Stimulated activated CD8-positive, alpha-beta memory T cell treated with anti-CD3 and anti-CD28 coated beads, Interleukin-4, amount 100 ng/mL, for 1 hour (primary cell): ENCODE measurements at places on chromosomes 12 and 14.
A peak's percentile ranks its signal among the peaks of the same experiment; 100 is the strongest.

DNA sequence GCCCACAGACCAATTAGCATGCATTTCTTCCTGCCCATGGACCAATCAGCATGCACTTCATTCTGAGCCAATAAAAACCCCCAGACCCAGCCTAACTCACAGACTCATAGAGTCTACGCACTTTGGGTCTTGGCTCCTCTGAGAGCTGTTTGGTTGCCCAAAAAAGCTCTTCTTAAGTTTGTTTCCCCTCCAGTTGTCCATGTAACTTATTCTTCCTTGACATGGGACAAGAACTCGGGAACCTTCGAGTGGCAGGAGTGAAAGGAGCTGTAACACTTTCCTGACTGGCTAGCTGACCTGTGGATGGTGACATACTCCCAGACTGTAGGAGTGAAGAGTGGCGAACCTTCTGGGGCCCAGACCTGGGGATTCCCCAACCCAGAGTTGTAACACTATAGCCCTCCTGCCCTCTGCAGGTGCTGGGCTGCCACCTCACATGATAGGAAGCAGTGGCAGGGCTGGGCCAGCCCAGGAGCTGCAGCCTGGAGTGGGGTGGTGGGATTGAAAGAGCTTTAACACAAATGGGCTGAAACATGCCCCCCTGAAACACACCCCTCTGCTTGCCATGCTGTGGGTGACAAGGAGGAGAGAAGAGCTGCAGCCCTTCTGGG, 4.4 kb upstream of the BTBD7 start:
- no peak for DNase-seq

- no peak for DNase-seq
Measured at GRCh38 chr12:41365653-41366171, 177.6 kb downstream of the PDZRN4 start.

DNA sequence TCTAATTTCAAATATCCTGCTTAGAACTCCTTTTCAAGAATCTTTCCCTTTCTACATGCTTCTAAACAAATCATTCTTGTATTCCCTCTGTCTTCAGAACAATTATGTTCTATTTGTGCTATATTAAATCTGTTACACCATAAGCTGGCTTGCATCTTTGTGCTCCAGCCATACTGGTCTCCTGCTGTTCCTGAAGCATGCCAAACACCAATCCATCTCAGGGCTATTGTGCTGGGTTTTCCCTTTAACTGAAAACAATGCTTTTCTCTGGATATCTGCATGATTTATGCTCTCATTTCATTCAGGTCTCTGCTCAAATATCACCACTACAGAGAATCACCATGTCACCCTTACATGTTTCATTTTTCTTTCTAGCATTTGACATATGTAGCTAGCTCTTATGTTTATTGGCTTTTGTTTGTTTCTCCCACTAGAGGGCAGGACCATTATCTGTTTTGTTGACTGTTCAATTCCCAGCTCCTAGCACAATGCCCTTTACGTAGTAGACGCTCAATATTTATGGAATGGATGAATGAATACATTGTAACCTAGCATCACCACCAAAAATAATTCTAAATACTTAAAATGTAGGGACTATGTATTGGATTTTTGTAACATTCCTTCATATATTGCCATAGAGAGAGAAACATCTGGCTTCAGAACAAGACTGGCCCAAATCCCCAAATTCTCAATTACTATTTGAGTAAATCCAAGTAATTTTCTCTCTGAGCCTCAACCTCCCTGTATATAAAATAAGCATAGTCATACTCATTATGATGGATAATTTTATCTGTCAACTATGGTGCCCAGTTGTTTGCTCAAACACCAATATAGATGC, 302.0 kb upstream of the SYT1 start:
- DNase-seq = no peak

- DNase-seq = no peak
Measured at GRCh38 chr14:100534528-100535286, 52.5 kb downstream of the BEGAIN start.

DNA sequence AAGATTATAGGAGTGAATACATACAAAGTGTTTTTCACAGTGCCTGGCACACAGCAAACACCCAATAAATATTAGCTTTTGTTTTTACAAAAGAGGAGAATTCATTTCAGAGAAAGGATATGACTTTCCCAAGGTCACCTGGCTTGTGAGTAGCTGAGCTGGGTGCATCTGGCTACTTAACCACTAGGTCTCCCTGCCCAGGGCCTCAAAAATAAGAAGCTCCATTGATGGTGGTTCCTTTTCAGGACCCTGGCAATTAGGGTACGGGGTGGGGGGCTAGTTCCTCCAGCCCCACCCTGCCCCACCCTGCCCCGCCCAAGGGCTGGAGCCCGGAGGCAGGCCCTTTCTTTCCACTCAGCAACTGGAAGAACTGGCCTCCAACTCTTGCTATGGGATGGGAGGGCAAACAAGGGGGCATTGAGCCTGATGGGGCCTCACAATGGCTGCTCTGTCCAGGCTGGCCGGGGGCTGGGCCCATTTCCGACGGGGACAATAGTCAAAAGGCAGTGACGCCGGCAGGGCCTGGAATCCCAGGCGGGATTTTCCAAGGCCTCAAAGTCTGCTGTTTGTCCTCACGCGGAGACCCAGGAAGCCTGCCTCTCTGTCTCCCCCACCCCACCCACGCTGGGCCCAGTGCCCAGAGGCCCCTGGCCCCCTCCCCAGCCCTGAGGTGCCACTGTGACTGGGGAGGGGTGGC, 8.2 kb upstream of the ATG101 start:
- no peak for DNase-seq

DNA sequence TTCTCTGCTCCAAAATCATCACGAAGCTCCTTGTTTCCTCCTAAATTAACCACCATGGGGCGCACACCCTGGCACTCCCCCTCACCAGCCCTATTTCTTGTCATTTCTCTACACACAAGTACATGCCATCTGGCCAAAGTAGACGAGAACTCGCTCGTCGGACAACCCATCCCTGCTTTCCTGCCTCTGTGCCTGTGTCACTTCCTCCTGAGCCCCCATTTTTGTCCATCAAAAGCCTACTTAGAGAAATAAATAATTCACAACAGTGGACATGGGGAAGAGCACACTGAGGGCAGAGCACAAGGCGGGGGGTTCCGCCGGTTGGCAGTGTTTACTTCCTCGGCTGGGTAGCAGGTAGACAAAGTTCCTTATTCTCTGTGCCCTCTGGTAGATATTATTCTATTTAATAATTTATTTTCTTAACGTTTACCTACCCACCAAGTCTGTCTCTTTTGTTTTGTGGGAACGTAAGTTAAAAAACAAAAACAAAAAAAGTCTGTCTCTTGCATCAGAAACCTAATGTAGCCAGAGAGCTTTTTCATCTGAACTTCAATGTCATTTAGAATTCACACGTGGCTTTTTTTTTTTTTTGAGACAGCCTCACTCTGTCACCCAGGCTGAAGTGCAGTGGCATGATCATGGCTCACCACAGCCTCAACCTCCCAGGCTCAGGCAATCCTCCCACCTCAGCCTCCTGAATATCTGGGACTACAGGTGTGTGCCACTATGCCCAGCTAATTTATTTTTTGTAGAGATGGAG, 6.0 kb downstream of the VPS37B start:
- DNase-seq = no peak

GRCh38 chr14:90204516-90204915, 51.8 kb upstream of the PSMC1 start:
- no peak for DNase-seq

GRCh38 chr14:74955229-74956026, at the start of gene PGF:
PGF (minus strand) TSS chr14:74955597; CDS start chr14:74955242, 355 bp downstream.
- DNase-seq = peak; percentile 13

DNA sequence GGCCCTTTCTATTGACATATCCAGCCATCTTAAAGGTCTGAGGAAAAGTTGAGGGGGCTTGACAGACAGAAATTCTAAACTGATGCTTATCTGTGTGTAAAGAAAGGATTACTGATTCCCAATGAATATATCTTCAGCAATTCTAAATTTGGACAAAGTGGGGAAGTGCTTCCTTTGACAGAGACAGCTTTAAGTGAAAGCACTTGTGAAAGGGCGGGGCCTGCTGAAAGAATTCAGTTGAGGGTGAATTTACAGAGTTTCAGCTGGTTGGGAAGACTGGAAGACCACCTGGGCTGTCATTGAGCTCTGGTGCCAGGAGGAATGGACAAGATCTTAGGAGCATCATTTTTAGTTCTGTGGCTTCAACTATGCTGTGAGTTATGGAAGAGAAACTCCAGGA, 412.5 kb upstream of the OR4E1 start:
- DNase-seq = no peak

- DNase-seq = no peak
Measured at GRCh38 chr12:104411826-104412641, 44.7 kb upstream of the CHST11 start.

GRCh38 chr14:54219261-54220070, 177.3 kb upstream of the CDKN3 start:
- DNase-seq = no peak

GRCh38 chr14:25042362-25043299, 7.3 kb downstream of the STXBP6 start:
- DNase-seq = no peak

- no peak for DNase-seq
Measured at GRCh38 chr12:88063375-88063774, 34.2 kb upstream of the C12orf50 start.

DNA sequence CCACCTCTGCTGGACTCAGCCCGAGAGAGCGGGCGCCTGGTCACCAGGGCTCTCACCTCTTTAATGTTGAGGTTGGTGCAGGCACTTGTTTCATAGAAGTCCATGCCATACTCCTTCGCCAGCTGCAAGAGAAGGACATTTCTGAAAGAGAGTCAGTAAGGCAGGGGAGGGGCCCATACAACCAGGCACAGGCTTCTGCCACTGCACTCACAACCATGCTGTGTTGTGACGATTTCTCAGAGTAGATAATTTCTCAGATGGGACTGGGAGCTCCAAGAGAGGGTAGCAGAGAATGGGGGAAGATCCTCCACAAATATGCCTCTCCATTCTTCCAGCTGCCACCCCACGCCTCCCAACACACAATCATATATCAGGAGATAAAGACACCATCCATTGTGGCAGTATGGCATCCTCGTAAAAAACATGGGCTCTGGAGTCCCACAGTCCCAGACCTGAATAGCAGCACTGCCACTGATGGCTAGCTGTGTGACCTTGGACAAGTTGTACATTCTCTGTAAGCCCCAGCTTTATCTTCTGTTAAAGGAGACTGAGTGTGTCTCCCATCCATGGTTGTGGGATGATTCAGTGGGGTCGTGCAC, 6.2 kb upstream of the GPX2 start:
- DNase-seq = no peak

- DNase-seq = no peak
Measured at GRCh38 chr14:56118611-56119181, 485 bp downstream of the PELI2 start.

- DNase-seq = no peak
Measured at GRCh38 chr12:29255042-29255441, 106.0 kb downstream of the FAR2 start.

DNA sequence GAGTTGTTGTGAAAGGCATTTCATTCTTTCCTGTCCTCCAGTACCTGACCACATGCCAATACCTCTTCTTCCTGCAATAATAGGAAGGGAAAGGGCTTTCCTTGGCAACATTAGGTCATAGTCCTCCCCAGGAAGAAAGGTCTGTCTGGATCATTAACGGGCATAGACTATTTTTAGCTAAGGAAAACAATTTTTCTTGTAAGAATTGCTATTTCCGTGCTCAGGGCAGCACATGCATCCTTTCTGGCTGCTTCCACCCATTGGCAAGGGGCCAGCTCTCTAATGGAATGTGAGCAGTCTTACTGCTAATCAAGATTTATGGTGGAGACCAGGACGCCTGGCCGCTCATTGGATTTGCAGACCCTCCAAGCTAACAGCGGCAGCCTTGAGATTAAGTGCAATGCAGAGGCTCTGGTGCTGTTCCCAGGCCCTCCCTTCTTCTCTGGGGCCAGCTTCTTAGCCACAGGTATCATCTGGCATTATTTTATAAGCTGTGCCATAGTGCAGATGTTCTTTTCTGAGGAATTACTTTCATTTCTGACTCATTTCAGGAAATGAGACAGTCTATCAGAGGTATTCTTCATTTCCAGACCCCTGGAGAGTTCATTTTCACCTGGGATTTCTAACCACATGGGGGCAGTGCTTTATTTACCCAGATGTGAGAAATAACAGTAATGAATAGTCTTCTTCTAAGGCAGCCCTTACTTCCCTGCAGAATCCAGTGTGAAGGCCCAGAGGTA, 52.9 kb downstream of the ANO6 start:
- no peak for DNase-seq

GRCh38 chr12:13582421-13582820, 385.9 kb downstream of the EMP1 start:
- no peak for DNase-seq

DNA sequence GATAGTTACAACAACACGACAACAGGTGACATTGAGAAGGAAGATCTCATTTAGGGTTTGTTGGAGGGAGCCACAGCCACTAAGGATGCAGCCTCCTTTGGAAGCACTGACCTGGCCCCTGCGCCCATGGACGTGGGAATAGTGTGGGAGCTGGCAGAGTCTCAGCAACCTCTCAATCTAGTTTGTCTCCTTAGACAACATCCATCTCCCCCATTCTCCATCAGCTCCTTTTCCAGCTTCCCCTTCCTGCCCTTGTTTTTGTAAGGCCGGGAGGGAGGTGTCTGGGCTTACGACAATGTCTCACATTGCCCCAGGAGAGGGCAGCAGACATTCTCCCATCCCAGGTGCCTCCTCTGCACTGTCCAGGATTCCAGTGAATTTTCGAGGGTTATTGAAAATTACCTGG, 170.2 kb upstream of the PZP start:
- no peak for DNase-seq

GRCh38 chr12:82866227-82866775, 179.6 kb downstream of the TMTC2 start:
- DNase-seq = no peak

- peak; percentile 9 for DNase-seq
Measured at GRCh38 chr12:51217133-51217967, 512 bp downstream of the POU6F1 start.

DNA sequence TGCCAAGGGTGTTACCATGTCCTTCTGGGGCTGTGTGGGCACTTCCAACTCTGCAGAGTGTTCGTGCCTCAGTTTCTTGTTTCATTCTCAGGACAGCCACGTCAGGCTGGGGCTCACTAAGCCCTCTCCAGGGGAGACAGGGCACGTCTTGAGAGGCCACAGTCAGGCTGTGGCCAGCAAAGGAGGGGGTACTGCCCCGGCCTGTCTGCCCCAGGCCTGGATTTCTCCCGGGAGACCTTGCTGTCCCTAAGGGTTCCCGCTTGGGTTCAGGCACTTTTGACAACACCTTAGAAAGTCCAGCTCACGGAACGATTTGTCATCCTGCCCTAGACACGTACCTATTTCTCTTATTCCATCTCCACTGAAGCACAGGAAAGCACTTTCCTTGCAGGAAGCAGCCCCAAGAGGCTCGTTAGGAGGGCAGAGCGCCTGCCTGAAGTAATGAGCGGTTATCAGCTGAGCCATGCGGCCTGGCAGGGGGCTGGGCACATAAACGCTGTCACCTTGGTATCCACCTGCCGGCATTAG, 290.4 kb upstream of the RTL1 start:
- no peak for DNase-seq

- no peak for DNase-seq
Measured at GRCh38 chr14:61196792-61197191, 84.3 kb downstream of the TMEM30B start.

DNA sequence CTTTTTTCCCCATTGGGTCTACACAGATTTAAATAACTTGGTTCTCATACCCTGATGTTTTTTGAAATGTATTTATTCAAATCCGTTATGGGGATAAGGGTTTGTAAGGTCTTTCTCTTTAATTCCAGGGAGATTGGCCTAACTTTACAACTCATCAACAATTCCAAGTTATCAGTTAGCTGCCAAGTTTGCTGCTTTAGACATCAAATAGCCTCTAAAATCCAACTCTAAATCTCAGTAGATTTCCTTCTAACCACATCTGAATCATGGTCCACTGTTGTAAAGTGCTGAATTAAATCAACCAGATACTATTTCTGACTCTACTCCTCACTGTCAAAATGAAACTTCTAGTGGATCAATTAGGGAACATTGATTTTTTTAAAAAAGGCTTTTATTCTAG, 364.1 kb upstream of the E2F7 start:
- DNase-seq = no peak
